Neuronal stem cell (in vitro differentiated cells): ENCODE measurements at places on chromosomes 2 and 18.

- no peak overlapping the region for H3K27ac ChIP-seq
- H3K4me1 ChIP-seq = peaks cover 2% of the 10 kb centered on the region
- no peaks in the 10 kb centered on the region for H3K27me3 ChIP-seq
- DNase-seq = no peak
- H3K4me3 ChIP-seq = no peak overlapping the region
These were observed 120.4 kb downstream of the ZNF516 start for GRCh38 chr18:76374330-76375281.

- H3K4me3 ChIP-seq = no peak overlapping the region
- no peaks in the 10 kb centered on the region for H3K27me3 ChIP-seq
- no peaks in the 10 kb centered on the region for H3K36me3 ChIP-seq
- no peaks in the 10 kb centered on the region for H3K4me1 ChIP-seq
- no peak for DNase-seq
- H3K27ac ChIP-seq = no peak overlapping the region
These were observed 64.5 kb downstream of the UBR3 start for GRCh38 chr2:169891593-169892298.

DNA sequence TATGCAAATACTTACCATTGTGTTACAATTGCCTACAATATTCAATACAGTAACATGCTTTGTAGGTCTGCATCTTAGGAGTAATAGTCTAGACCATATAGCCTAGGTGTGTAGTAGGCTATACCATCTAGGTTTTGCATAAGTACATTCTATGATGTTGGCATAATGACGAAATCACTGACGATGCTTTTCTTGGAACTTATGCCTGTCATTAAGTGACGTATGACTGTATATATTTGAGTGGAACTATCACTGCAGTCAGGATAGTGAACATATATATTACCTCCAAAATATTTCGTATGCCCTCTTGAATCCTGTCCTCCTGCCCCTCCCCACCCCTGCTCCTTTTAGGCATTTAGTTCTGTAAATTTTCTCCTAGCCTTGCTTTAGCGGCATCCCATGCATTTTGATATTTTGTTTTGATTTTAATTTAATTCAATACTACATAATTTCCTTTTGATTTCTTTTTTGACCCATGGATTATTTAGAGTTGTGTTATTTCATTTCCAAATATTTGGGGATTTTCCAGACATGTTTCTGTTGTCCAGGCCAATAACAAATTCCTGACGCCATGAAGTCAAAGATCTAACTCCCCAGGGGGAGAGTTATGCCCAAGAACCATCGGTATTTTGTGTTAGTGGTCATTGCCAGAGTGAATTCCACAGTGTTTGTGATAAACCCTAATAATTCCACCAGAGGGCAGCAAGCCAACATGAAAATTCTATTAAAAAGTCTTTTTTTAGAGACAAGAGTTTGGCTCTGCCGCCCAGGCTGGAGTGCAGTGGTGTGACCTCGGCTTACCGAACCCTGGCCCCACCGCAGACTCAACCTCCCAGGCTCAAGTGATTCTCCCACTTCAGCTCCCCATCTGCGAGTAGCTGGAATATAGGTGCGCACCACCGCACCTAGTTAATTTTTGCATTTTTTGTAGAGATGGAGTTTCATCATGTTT is 24.2 kb upstream of the CASP8 start:
- H3K4me1 ChIP-seq = no peaks in the 10 kb centered on the region
- no peak overlapping the region for H3K27ac ChIP-seq
- no peaks in the 10 kb centered on the region for H3K36me3 ChIP-seq

- H3K4me1 ChIP-seq = peaks cover 8% of the 10 kb centered on the region
- H3K36me3 ChIP-seq = no peaks in the 10 kb centered on the region
These were observed 47.5 kb upstream of the PXDN start for GRCh38 chr2:1791685-1792435.

DNA sequence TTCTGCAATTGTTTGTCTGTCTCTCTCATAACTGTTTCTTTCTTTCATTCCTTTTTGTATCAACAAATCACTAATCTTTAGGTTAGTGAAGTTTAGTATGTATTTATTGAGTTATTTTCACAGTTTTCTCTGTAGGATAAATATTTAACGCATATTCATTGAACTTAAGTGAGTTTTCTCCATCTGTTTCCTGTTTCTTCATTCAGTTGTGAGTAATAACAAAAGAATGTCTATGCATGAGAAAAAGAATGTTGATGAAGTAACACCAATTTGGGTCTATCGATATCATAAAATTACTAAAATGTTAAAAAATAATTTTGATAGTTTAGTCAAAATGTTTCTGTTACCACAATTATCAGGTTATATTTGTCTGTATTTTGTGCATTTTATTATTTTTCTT is 948.0 kb downstream of the DSC3 start:
- no peak overlapping the region for H3K27ac ChIP-seq
- H3K4me3 ChIP-seq = no peak overlapping the region
- DNase-seq = no peak
- H3K4me1 ChIP-seq = no peaks in the 10 kb centered on the region
- no peaks in the 10 kb centered on the region for H3K36me3 ChIP-seq
- no peaks in the 10 kb centered on the region for H3K27me3 ChIP-seq

DNA sequence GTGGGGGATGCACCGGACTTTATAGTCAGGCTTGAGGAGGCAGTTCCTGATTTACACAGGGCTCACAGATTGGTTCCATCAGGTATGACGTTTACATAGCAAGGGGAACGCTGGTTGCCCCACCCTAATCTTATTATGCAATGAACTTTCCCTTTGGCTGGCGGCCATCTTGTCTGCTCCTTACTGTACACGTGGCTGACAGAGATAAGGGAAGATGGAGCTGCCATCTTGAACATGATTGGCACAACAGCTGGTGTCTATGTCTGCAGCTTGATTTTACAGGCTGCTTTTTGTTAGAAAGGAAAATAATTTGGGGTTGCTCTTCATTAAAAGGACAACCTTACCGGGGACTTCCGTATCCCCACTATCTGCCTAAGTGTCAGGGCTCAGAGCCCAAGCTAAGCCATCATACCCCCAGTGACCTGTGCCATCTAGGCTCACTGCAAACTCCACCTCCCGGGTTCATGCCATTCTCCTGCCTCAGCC is 33.5 kb upstream of the ATG16L1 start:
- H3K36me3 ChIP-seq = no peaks in the 10 kb centered on the region
- H3K4me1 ChIP-seq = no peaks in the 10 kb centered on the region
- H3K4me3 ChIP-seq = no peak overlapping the region

DNA sequence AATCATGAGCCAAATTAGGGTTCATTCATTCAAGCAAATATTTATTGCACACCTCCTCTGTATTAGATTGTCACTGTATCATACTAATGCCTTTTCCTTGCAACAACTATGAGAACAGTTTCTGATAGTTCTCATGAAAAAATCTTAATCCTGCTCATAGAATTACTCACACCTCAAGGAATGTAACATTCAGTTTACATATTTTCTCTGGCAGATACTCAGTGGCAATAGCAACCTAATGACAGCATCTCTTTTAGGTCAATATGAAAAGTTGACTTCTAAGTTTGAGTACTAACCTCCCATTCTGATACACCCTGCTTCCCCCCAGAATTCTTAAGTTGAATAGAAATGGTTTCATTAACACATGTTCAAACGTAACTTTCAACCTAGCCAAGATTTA is 132.0 kb downstream of the VWC2L start:
- H3K27me3 ChIP-seq = no peaks in the 10 kb centered on the region
- no peaks in the 10 kb centered on the region for H3K36me3 ChIP-seq
- no peaks in the 10 kb centered on the region for H3K4me1 ChIP-seq
- DNase-seq = no peak

DNA sequence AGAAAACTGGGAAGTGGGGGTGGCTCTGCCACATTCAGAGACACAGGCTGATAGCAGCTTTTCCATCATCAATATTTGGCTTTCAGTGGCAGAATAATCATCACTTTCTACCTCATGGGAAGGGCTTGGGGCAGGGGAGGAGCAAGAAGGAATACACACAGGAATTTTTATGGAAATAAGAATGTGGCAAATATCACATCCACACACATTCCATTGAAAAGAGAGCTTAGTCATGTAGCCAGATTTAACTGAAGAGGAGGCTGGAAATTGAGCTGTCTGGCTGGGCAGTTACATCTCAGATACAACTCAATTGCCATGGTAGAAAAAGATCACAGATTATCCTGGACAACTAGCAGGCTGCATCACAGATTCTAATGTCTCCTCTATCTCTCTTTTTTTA is 1474.0 kb upstream of the ACVR2A start:
- H3K27ac ChIP-seq = no peak overlapping the region
- no peaks in the 10 kb centered on the region for H3K36me3 ChIP-seq
- no peak for DNase-seq

- no peak for DNase-seq
- H3K4me1 ChIP-seq = peaks cover 2% of the 10 kb centered on the region
- no peak overlapping the region for H3K4me3 ChIP-seq
- H3K27me3 ChIP-seq = no peaks in the 10 kb centered on the region
These were observed 11.3 kb upstream of the KCNF1 start for GRCh38 chr2:10900216-10901109.
